ENCODE measurements at places on chromosomes 5 and 9.

GRCh38 chr5:58099257-58099656 lies 360.6 kb downstream of the PLK2 start:
- DNase-seq: no peak

DNA sequence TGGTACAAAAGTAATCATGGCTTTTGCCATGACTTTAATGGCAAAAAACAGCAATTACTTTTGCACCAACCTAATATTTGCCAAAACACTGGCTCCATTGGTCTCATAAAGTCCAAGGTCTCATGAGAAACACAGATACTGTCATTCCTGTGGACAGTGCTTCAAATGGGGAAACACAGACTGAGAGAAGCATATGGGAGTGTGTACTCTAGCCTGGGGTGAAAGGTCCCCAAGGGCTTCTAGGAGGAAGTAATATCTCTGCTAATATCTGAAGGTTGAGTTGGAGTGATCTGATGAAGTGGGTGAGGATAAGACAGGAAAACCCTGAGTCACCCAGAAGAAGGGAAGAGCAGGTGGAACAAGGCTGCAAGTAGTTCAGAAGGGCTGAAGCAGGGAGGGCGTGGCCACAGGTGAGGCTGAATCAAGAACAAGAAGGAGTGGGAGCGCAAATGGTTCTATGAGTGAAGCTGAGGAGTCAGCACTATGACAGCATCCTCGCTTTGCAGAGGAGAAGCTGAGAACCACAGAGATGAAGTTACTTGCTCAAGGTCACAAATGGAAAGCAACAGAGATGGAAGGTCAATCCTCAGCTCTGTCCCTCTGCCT lies 164.1 kb downstream of the ASTN2 start:
- DNase-seq: no peak

GRCh38 chr5:40914835-40915234 lies 5.5 kb downstream of the C7 start:
- no peak for DNase-seq

- no peak for DNase-seq
Observed at GRCh38 chr5:178542455-178542854, 47.7 kb downstream of the COL23A1 start.

- DNase-seq: no peak
Observed at GRCh38 chr9:31135567-31135966, 1248.9 kb upstream of the ACO1 start.

- DNase-seq: no peak
Observed at GRCh38 chr5:161093100-161093499, 241.1 kb upstream of the ATP10B start.

- no peak for DNase-seq
Observed at GRCh38 chr9:6029604-6030274, 14.3 kb upstream of the RANBP6 start.

- no peak for DNase-seq
Observed at GRCh38 chr9:113449376-113449775, 14.2 kb upstream of the RGS3 start.

GRCh38 chr5:149656576-149657182 lies 73.4 kb upstream of the PPARGC1B start:
- DNase-seq: no peak

DNA sequence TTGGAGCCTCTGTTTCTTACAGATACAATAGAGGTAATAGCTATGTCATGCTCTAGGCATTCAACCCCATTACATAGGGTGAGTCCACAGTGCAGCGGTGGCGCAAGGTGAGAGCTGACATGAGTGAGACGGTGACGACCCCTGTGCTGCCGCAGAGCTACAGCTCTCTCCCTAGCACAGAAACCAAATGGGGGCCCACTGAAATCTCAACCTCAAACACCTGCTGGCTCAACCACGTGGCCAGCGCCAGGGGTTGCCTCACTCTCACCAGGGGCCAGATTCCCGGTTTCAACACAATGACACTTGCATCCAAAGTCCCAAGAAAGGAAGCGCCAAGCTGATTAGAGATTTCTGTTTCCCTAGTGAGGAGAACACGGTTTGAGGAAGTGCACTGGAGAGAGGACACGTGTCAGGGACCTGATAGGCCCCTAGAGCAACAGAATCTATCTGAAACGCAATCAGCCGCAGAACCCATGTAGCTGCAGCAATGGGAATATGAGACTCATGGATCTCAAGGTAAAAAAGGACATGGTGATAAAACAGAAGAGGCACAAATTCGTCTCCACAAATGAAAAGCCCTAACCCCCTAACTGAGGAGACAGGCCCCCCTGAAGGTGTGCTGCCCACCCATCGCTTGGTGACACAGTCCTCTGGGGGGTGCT lies 114.3 kb downstream of the CRB2 start:
- no peak for DNase-seq

DNA sequence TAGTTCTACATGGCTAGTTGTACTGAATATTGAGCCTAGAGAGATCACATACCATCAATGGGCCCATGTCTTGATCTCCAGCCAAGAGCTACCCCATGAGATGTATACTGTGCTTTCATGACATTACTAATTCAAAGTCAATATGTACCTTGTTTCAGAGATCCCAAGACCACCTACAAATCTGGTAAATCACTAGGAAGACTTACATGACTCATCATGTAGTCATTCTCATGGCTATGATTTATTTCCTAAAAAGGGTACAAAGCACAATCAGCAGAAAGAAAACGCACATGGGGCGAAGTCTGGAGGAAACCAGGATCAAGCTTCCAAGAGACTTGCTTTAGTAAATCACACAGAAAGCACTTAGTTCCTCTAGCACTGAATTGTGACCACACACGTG lies 103.0 kb downstream of the PCSK5 start:
- no peak for DNase-seq

DNA sequence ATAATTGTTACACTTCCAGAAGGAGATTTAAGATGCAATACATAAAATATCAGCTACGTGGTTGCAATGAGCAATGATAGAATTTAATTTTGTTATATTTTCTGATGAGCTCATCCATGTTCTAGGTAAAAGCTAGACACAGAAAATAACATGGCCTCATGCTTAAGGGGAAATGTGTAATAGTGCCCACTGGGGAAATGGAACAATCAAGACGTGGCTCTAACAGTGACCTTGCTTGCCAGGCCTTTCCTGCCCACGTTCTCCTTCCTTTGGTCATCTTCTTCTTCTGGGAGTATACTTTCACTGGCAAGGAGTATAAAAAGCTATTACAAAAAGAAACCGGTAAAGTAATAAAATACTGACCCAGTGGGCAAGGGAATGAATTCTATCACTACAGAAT lies 116.2 kb upstream of the TMEM161B start:
- DNase-seq: no peak

- no peak for DNase-seq
Observed at GRCh38 chr5:107242411-107243219, 428.1 kb downstream of the EFNA5 start.

DNA sequence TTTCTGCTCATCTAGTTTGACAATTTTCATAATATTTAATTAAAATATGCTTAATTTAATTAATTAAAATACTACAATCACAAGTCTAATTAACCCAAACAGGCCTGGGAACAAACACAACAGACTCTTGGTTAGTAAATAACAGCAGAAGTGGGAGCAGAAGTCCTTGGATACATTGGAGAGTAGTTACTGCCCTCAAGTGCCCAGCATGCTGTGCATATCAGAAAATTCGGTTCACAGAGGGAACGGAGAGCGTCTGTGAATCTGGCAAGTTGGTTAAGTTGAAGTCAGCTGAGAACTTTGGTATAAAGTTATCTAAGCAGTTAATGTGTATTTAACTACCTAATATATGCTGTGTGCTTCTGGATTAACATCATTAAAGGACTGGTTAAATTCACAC lies 87.0 kb upstream of the ATG10 start:
- DNase-seq: no peak

DNA sequence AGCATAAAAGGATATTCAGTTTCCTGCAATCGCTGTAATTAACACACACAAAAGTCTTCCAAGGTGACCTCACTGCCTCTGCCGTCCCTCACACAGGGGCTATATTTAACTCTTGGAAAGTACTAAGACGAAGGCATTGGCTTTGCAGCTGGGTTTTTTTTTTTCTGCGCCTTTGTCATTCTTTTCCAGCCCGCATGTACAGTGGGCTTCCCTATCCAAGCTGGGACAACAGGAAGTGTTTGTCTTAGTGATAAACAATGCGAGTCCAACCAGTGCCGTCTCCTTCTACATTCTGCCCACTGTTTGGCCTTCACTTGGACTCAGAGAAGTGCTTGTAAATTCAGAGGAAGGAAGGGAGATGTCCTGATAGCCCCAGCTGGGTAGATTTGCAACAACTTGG lies 17.6 kb downstream of the AFAP1L1 start:
- no peak for DNase-seq

- DNase-seq: no peak
Observed at GRCh38 chr9:8727191-8727590, 927.6 kb upstream of the DMAC1 start.

DNA sequence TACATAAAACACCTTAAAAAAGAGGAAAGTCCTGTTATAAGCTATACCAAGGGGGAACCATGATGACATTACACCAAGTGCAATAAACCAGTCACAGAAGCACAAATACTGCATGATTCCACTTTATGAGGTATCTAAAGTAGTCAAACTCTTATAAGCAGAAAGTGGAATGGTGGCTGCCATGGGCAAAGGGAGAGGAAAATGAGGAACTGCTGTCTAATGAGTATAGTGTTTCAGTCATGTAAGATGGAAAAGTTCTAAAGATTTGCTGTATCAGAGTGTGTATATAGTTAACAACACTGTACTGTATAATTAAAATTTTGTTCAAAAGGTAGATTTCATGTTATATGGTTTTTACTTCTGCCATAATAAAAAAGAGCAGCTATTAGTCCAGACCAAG lies 34.6 kb upstream of the NR5A1 start:
- no peak for DNase-seq

DNA sequence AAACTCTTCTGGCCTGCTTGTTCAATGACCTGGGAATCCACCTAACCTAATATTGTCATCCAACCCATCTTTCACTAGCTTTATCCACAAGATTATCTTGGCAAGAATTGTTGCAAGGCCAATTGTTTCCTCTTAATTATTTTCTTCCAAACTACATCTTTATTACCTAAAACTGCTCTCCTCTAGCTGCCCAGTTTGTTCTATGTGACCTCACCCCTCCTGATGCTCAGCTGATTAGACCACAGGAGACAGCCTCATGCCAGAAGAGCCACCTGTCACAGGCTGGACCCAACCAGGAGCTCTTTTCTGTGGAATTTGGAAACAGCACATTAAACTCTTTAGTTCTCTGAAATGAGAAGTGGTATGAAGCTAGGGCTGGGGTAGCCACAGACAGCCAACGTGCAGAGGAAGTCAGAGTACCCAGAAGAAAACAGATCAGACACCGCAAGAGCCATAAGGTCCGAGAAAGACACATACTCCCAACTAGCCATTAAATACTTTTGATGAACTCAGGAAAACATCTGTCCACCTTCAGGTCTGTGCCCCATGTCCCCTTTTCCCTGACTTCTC lies 12.0 kb downstream of the SAXO1 start:
- no peak for DNase-seq

- DNase-seq: no peak
Observed at GRCh38 chr5:159504857-159505304, 174.6 kb upstream of the IL12B start.

- DNase-seq: no peak
Observed at GRCh38 chr5:168877132-168877892, 298.1 kb upstream of the PANK3 start.

DNA sequence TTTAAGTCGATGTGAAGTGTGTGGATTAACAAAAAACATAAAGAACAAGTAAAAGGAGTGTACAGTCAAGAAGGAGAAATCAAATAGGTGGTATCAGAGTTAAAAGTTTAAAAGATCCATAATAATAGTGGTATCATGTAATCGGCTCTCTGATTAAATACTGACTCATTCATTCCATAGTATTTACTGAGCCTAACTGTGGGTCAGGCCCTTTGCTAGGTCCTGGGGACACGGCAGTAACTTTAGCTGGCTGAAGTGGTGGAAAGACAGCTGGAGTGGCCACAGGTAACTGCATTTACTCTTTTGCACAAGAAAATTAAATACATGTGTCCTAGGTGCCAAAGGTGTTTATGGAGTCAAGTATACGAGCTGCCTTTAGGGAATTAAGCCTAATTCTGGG lies 124.0 kb downstream of the GNAQ start:
- DNase-seq: no peak

DNA sequence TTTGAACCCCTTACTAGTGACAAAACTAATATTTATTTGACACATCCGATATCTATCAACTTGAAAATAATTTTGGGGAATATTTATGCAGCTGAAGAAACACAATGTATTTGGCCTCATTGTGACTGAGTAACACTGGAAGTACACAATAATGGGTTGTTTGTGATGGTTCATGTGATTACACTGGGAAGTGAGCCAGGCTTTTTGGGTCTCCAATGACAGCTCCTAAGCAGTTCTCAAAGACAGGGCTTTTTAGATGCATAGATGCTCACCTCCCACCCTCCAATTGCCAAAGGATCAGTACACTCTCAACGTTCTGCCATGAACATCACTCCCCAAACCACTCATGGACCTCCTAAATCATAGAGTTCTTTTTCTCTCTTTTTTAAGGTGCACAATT lies 170.0 kb downstream of the SLC24A2 start:
- no peak for DNase-seq

DNA sequence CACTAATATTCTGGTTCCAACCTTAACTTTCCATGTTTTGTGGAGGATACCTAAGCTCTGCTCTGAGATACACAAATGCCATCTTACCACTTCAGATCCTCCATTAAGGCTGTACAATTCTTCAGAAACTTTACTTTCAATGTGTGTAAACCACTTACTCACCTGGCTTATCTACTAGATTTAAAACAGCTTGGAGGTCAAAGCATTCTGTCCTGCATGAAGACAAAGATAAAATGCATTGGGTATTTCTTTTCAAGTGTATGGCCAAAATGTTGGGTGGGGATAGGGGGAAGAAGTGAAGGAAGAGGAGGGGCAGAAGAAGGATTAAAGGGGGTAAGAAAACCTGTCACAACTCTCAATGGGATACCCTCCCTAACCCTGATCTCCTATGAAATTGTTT lies 939 bp downstream of the GOLGA1 start:
- no peak for DNase-seq
